ENCODE measurements at places on chromosomes 6 and 20. TPM values are rescaled to one million over a fixed set of nuclear protein-coding genes. Genes with fewer than 3 reads are reported as not detected.

DNA sequence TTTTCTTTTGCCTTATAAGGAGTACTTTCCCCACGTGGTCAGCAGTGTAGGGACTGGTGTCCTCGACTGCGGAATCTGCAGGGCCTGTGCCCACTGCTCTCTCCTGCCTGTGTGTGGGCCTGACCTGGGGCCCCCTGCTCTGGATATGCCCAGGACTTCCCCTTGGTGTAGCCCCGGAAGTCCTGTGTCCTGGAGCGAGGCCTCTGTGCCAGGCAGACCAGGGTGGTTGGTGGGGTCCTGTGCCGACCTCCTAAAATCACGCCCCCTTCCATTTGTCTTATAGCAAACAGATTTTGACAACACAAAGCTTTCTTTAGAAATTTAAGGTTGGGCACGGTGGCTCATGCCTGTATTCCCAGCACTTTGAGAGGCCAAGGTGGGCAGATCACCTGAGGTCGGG, 64.2 kb downstream of the DLL1 start:
- no peak for DNase-seq

DNA sequence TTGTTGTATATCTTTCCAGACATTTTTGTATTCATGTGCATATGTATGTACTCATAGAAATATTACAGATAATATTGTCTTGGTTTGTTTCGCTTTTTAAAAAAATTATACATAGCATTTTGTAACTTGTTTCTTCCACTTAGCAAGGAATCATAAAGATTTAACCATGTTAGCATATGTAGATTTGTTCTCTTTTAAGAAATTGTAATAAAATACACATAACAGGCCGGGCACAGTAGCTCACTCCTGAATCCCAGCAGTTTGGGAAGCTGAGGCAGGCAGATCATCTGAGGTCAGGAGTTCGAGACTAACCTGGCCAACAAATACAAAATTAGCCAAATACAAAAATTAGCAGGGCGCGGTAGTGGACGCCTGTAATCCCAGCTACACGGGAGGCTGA, 44.4 kb upstream of the CSE1L start:
- DNase-seq, result no peak

GRCh38 chr6:7214468-7214867, 98.5 kb downstream of the SSR1 start:
- DNase-seq, result no peak

DNA sequence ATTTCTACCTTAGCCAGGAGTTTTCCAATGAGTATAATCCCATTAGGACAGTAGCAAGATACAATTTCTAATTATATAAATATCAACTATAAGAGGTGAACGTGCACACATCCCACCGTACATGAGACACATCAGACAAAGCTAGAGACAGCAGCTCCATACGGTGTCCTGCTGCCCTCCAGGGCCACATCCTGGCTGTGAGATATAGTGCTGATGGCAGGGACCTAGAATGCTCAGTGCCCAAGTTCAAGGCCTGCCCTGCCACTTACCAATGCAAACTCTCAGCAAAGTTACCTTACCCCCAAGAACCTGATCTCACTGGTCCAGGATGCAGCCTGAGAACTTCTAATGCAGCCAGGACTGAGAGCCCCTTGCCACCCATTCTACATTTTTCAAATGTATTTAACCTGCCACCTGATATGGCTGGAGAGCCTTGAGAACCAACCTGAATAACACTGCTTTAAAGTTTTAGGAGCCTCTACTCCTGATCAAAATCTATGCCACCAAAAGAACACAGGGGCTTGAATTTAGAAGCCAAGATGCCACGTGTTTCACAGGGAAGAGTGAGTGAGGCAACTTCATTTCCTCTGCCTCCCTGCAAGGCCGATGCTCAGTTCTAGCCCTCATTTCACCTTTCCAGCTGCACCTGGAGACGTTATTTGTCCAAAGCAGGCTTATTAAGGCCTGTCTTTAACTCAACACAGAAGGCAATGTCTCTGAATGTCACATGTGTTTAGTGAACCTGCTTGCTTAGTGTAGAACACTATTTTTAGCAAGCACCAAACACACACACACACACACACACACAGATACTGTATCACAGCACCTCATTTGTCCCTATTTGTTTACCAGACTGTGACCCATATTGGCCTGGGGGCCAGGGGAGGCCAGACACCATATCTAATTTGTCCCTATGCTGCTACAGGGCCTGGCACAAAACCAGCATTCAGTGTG, 6.1 kb downstream of the NFATC2 start:
- no peak for DNase-seq

- DNase-seq, result no peak
Measured at GRCh38 chr20:38139156-38139912, 25.7 kb downstream of the TGM2 start.

- no peak for DNase-seq
Measured at GRCh38 chr6:167860550-167861226, 34.0 kb downstream of the AFDN start.

DNA sequence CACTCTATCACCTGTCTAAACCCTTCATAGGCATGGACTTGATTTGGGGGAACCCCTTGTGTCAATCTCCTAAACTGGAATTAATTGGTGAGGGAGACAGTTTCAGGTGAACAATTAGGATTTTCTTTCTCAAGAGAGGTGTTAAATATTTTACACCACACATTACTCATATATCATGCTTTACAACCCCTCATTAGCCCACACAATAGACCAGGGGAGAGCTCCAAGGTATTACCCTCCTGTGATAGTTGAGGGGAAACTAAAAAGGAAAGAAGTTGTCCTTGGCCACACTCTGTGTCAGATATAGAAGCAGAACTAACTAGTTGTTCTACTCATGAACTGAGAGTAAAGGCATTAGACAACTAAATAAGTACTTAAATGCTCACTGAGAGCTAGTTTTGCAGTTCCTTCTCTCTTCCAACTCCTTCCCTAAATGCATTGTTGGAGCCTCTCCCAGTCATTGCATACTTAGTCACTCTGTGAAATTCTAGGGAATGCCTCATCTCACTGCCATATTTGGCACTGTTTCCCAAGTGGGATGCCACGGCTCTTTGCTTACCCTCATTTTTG, 183.7 kb upstream of the CEP162 start:
- no peak for DNase-seq

DNA sequence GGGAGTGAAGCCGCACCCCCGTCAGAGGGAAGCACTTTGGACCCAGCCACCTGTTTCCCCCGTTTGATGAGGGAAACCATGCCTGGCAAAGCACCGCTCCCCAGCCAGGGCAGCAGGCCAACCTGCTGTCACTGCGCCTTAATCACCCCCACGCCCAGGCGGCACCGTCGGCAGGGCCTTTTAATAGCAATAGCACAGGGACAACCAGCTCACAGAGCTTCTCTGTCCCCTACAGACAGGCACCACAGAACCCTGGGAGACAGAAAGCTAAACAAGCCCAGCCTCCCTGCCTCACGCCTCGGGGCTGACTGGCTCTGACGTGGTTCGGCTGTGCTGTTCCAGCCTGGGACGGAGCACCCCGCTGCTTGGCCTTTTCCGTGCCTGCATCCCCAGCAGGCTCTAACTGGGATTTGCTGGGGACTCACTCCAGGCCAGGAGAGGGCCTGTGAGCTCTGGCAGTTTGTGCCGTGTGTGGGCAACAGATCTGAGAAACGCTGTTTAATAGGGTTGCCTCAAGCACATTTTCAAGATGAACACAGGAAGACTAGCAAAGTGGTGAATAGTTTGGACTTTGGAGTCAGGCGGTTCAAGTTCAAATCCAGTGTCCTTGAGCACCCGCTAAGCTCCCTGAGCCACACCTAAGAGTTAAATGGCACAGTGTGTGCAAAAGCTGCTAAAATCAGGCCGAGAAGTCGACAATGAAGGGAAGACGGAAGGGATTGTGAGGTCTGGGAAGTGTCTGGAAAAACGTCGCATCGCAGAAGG, 223.8 kb downstream of the NRN1 start:
- no peak for DNase-seq

DNA sequence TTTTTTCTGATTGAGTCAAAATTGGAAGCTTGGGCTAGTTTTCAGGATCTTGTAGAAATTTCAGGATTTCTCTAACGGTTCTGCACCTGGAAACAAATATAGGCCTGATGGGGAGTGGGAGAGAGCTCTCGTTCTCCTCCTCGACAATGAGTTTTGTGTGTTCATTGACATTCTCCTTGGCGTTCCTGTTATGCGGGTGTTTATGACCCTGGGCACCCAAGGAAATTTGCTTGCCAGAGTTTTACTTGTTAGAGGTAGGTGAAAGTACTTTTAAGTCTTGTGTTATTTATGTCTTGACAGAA, 2.2 kb downstream of the ASXL1 start:
- no peak for DNase-seq

DNA sequence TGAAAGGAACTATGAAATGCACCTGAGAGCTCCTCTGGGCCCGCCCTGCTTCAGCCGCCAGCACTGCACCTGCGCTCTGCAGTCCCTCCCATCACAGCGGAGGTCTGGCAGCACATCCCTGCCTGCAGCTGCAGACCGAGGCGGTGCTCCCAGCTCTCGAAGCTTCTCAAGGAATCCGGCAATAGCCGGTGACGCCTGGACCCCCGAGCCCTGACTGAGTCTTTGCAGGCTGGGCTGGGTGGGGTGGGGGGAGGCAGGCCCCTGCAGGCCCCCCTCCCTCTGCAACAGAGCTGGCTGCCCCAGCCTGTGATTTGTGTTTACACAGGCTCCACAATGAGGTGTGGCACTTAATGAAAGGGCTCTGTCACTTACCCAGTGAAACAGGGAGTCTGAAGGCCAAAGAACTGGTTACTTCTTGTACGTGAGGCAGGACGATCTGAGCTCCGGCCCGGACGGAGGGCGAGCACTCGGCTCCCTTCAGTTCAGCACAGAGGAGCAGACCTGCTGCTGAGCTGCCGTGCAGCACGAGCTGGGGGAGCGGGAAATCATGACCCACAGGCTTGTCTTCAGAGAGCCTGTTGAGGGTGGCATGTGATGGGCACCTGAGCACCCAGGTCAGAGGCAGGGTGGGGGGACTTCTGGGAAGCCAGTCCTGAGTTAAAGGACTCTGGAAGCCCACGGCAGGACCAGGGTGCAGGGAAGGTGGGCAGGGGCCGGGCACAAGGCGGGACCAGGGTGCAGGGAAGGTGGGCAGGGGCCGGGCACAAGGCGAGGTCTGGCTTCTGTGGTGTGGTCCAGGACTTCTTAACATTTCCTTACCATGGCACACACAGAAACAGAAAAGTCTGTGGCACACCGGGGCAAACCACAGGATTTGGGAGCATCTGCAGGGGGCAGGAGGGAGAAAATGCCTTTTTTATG, 192.3 kb upstream of the THBS2 start:
- no peak for DNase-seq

DNA sequence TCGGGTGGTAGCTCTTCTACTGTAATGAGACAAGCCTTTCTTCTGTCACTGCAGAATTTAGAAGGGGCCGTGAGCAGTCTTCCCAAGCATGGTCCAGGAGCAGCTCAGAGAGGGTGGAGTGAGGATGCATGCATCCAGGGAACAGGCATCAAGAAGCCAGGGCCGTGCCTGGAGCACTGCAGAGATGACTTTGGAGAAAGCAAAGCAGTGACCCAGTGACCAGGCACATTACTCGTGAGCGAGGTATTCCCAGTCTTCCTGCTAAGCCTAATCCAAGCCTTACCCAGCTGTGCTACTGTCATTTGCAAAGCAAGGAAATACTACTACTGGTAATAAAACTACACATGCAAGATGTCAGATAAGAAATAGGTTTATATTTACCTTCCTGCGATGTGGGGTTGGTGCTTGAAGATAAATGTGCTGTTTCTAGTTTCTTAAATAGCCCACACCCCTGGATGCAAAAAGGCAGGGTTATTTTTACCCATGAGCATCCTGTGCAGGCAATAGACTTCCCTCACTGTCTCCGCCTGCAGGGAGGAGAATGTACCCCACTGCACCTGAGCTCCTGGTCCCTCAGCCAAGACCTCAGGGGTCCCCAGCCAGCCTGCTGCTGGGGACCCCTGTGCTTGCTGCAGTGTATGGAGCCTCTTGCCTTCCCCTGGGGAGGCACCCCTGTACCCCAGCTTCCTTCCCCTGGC, 62.9 kb downstream of the SSR1 start:
- no peak for DNase-seq

DNA sequence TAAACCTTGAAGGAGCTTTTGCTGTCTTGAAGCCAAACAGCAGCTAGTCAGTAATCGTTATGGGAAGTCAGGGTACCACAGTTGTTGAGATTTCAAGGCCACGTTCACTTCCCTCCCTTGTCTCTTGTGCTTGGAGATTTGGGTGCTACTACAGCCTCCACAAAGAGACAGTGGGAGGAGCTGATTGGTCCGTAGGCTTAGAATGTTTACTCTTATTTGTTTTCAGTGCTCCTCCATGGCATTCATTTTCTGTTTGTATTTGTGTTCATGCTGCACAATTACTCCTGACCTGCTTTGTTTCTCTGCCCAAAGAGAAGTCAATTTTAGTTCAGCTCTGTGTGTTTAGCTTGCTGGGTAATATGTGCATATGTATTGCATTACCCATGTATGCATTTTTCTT, 147.7 kb downstream of the PRL start:
- no peak for DNase-seq

TCF15 gene
- polyA plus RNA-seq, result 1.4 TPM

RIPK1 gene
- polyA plus RNA-seq, result 24.9 TPM

MUC21 gene
- 0.05 TPM for polyA plus RNA-seq

KCNQ2 gene
- 9.3 TPM for polyA plus RNA-seq

VNN1 gene
- polyA plus RNA-seq, result 0.25 TPM

GTSF1L gene
- not detected for polyA plus RNA-seq

UBE2C gene
- 57.5 TPM for polyA plus RNA-seq

VWA7 gene
- 2.6 TPM for polyA plus RNA-seq

SIRPB1 gene
- 0.34 TPM for polyA plus RNA-seq

PPARD gene
- polyA plus RNA-seq, result 24.7 TPM

CTSZ gene
- polyA plus RNA-seq, result 111 TPM

CST1 gene
- not detected for polyA plus RNA-seq
